ENCODE measurements at places on chromosomes 6 and 20.

GRCh38 chr20:58749098-58749769 lies 56.6 kb downstream of the NPEPL1 start:
- DNase-seq = no peak

- no peak for DNase-seq
Measured at GRCh38 chr20:61748376-61748775, 317.3 kb downstream of the TAF4 start.

DNA sequence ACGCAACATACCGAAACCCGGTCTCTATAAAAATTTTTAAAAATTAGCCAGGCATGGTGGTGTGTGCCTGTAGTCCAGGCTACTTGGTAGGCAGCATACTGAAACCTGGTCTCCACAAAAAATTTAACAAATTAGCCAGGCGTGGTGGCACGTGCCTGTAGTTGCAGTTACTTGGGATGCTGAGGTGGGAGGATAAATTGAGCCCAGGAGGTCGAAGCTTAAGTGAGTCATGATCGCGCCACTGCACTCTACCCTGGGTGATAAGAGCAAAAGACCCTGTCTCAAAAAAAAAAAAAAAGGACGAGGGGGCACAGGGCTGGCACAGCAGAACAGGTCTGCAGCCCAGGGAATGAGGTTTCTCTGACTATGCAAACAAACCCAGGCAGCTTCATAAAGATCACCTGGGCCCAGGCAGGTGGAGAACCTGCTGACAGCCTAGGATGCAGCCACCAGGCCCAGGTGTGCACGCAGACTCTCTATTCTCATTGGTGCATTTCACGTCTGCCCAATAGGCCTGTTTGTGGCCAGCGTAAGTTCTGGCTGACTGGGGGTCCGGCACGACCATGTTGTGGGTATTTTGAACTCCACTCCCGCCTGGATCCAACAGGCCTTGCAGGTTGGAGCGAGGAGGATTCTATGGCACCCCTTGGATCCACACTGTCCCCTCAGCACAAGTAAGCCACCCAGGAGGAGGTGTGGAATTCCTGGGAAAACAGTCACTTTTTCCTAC lies 204.5 kb downstream of the PREX1 start:
- DNase-seq = no peak

GRCh38 chr6:123527406-123527805 lies 109.3 kb downstream of the TRDN start:
- no peak for DNase-seq

DNA sequence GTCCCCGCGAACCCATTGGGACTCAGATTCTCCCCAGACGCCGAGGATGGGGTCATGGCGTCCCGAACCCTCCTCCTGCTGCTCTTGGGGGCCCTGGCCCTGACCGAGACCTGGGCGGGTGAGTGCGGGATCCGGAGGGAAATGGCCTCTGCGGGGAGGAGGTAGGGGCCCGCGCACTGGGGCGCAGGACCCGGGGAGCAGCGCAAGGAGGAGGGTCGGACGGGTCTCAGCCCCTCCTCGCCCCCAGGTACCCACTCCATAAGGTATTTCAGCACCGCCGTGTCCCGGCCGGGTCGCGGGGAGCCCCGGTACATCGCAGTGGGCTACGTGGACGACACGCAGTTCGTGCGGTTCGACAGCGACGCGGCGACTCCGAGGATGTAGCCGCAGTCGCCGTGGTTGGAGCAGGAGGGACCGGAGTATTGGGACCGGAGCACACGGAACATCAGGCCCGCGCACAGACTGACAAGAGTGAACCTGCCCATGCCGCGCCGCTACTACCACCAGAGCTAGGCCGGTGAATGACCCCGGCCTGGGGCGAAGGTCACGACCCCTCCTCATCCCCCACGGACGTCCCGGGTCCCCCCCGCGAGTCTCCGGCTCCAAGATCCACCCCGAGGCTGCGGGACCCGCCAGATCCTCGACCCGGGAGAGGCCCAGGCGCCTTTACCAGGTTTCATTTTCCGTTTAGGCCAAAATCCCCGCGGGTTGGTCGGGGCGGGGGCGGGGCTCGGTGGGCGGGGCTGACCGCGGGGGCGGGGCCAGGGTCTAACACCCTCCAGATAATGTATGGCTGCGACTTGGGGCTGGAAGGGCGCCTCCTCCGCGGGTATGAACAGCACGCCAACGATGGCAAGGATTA lies 15.7 kb upstream of the HLA-A start:
- DNase-seq = no peak

DNA sequence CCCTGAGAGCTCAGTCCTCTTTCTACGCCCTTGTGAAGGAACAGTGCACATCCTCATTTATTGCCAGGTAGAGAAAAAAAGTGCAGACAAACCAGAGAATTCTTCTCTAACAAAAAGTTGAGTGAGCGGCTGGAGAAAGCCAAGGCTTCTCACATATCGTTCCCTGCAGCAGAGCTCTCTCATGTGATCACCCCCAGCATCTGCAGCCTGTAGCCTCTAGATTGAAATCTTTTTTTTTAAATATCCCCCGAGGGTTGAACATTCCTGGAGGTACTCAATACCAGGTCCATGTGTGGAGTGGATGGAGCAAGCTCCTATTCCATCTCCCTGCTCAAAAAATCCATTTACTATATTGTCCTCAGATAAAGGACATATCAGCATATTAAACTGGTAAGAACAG lies 22.9 kb upstream of the ZNF133 start:
- DNase-seq = no peak

DNA sequence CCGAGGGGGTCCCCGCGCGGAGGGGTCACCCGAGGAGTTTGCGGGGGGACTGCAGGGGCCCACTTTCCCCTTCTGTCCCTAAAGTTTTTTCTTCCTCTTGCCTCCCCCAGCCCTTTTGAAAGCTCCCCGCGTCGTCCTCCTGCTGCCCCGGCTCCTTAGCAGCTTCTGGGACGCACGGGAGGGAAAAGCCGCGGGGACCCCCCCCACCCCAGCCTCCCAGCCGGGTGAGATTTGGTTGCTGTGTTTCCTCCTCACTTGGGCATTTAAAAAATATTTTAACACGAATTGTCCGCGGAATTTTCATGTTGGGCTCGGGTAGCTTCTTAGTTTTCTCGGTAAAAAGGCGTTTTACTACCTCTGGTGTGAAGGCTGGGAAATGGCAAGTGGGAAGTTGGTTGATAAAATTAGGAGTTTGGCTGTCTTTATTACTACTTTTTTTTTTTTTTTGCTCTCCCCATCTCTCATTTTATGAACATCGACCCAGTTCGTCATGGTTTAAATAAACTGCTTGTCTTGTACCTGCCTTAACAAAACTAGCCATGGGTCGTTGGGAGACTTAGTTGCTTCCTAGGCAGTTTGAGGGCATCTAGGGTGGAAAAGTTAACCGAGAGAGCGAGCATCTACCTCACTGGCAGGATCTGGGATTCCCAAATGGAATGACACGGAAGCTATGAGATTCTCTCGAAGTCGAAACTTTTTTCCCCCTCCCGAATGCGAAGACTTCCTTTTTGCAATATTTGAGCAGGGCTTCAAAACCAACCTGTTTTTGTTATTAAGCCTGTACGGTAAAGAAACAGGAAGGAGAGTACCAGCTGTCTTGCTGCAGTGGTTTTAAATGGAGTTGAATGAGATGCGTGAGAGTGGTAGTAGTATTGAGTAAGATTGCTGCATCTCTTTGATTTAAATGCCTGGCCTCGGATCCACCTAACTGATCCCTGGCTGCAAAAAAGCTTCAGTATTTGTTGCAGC lies 868 bp downstream of the NCOA3 start:
- no peak for DNase-seq

GRCh38 chr6:155543166-155543847 lies 87.7 kb upstream of the NOX3 start:
- no peak for DNase-seq

- DNase-seq = no peak
Measured at GRCh38 chr20:38286586-38287531, 17.1 kb upstream of the BPI start.

DNA sequence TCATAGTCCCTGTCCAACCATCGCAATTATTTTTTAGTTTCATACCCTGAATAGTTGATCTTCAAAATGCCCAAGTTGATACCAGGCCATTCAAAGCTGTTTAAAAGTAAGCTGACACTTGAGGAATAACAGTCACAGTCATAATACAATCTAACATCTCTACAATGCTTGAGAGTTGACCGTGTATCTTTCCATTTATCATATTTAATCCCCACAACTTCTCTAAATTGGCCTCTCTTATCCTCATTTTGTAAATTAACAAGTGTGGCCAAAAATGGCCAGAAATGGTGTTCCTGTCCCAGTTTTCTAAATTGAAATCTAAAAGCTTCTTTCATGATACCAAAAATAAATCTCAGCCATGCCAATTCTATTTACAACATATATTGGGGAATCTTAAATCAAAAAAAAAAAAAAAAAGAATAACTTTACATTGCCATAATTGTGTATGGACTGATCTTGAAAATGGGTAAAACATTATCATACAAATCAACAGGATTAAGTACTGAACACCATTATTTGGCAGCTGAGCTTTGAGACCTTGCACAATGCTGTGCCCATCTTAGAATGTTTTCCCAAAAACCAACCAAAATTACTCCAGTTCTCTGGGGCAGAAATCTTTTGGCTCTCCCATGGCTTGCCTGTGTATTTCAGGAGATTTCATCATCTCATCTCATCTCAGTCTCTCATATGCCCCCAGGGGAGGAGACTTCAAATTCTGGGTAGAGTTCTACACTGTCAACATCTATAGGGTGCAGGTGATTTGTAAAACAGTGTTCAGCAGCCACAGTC lies 448.7 kb upstream of the JARID2 start:
- DNase-seq = no peak

- no peak for DNase-seq
Measured at GRCh38 chr6:5851261-5851757, 155.4 kb downstream of the NRN1 start.

- DNase-seq = no peak
Measured at GRCh38 chr6:37239526-37239925, 18.0 kb upstream of the TBC1D22B start.

DNA sequence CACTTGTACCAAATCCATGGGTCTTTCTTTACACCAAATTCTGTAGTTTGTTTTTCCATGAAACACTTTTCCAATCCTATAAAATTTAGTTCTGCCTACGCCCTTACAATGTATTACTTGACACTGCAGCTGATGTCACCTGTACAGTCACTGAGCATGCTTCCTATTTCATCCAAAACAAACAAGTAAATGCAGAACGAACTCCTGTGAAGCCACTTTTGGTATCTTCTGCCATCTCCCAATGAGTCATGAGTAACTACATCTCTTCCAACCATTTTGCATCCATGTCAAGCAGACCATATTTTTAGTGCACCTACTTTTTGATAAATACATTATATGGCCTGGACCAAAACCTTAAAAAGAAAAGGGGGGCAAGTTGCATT lies 42.4 kb downstream of the HDDC2 start:
- DNase-seq = no peak

DNA sequence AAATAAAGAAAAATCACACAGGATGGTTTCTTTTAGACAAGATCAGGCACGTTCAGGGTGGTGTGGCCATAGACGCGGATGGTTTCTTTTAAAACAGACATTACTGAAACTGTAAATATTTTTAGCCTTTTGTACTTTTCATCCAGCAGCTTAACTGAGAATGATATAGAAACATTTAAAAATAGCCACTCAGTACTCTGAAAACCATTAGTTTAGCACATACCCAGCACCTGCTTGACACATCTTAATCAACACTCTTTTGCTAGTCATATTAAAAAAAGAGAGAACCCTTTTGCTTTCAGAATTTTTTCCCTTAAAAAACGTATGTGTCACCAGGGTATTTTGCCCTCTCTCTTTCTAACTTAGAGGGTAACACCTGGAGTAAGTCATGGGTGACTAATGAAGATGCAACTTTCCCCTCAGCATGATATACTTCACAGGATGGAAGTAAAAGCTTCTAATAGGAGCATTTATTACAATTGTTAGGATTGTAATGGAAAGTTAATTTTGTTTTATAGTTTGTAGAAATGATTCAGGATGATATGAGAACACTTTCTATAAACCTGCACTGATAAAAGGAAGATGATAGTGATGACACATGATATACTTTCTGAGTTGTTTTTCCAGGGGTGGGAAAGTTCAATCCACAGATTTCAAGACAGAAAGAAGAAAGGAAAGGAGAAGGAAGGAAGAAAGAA lies 45.2 kb downstream of the BACH2 start:
- no peak for DNase-seq
